ENCODE measurements at places on chromosomes 11 and 22.

GRCh38 chr11:92477686-92478085, 253.1 kb downstream of the FAT3 start:
- no peak for DNase-seq

GRCh38 chr22:49413146-49413545, 414.5 kb downstream of the BRD1 start:
- no peak for DNase-seq

DNA sequence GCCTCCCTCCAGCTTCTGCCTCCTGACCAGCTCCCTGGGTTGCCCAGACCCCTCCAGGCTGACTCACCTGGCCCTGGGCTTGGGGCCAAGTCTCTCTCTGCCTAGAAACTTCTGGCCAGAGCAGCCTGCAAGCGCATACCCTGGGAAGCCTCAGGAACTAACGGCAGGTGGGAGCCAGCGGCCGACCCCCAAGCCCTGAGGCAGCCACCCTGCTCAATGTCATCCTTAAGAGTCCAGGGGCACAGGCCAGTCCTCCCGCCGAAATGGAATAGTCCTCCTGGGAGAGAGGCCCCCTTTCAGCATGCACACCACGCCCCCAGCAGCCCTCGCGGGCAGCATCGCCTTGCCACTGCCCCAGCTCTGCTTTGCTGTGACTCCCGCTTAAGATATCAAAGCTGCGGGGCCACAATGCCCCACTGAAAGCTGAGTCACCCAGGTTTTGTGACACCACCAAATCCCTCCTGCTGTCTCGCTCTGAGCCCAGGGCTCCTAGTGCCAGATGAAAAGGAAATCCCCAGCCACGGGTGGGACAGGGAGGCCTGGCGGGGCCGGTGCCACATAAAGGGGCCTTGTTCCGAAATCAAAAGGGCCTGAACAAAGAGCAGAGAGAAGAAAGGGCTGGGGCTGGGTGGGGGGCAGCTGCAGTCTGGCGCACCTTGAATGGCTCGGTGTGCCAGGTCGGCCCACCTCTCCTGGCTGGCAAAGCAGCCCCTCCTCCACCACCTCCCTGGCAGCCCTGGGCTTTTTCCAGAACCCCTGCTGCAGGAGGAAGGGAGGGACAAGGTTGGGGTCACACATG, 21.4 kb upstream of the FGF3 start:
- DNase-seq = no peak

DNA sequence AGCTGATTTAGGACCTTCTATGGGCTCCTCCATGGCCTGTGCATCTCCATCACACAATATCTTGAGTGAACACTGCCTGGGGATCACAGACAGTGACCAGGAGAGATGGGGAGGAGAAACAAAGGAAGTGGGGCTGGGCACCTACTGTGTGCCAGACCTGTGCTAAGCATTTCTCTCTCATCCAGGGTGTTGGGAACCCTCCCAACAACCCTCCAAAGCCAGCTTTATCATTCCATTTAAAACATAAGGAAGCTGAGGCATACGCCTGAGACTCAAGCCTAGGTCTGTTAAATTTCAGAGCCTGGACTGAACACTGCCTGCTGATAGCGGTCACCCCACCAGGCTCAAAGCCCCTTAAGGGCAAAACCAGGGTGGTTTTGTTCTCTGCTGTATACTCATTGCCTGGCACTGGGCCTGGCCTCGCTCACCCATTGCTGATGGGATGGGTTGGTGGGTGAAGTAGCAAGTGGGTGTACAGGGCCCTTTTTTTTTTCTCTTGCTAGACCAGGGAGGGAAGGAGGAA, 130.1 kb downstream of the MN1 start:
- no peak for DNase-seq

- peak; percentile 63 for DNase-seq
Measured at GRCh38 chr11:86116386-86116726, 47.5 kb upstream of the PICALM start.

GRCh38 chr11:60919320-60919719, 4.9 kb upstream of the TMEM132A start:
- DNase-seq = no peak

DNA sequence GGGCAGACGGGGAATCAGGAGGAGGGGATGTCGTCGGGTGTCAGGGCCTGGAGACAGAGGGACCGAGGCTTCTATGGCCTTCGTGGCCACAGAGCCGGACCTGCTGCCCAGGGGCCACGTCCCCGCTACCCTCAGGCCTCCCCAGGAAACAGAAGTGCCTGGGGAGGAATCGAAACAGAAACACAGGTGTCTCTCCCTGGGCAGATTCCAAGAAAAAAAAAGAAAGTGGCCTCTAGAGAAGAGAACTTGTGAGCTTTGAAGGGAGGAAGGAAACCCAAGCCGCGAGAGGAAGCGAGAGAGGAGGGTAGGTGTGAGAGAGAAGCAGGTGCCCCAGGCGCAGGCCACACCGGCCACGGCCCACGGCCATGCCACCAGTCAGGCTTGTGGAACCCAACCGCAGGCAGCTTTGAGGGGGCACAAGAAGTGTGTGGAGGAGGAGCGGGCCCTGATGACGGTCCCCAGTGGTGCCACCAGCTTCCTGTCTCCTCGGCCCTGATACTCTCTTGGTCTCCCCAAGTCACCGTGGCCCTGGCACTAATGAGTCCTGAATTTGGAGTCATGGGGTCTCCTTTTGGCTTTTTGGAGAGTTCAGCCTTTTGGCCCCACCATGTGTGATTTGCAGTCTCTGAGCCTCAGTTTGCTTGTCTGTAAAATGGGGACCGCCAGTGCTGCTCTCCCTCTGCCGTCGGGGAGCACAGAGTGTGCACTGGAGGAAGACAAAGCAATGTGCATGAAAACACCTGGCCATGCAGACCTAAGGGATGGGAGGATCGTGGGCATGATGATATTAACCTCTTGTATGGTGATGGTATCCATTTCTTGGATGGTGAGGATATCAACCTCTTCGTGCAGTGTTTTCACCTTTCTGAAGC, 25.2 kb downstream of the LIF start:
- DNase-seq = peak; percentile 73

GRCh38 chr11:75576499-75576918, 14.5 kb downstream of the SERPINH1 start:
- no peak for DNase-seq

DNA sequence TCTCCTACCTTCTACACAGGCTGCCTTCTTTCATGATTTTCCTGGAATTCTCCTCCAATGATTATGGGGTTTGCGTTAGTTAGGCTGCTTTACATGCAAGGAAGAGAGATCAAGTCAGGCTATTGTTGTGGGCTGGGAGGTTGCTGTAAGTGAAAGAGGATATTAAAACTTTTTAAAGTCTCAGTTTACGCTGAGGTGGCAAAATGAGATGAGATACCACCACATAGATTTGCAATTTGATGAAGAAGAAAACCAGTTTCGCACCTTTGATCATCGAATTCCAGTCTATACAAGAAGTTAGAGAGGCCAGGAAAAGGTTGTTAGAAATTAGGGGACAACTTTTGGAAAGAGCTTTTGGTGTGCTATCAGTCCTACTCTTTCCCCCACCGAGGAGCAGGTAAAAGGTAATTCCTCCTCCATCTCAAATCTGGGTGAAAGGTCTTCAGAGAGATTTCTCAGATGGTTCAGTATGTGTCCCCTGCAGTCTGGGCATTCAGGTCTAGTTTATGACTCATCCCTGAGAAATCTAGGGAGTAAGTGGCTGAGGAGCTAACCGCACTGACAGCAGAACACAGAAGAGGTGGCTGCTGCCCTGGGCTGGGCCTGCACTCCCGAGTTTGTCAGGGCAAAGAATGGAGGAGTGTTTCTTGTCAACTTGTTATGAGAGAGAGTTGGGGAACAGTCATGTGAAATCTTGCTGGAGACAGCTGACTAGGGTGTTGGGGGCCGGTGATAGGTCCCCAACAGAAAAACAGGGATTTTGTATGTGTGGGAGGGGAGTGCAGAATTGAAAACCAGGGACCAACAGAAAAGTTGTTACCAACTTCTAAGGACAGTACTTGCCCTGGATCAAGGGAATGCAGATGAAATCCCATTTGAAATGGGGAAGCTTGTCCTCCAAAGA, 34.7 kb downstream of the CCDC83 start:
- DNase-seq = no peak

DNA sequence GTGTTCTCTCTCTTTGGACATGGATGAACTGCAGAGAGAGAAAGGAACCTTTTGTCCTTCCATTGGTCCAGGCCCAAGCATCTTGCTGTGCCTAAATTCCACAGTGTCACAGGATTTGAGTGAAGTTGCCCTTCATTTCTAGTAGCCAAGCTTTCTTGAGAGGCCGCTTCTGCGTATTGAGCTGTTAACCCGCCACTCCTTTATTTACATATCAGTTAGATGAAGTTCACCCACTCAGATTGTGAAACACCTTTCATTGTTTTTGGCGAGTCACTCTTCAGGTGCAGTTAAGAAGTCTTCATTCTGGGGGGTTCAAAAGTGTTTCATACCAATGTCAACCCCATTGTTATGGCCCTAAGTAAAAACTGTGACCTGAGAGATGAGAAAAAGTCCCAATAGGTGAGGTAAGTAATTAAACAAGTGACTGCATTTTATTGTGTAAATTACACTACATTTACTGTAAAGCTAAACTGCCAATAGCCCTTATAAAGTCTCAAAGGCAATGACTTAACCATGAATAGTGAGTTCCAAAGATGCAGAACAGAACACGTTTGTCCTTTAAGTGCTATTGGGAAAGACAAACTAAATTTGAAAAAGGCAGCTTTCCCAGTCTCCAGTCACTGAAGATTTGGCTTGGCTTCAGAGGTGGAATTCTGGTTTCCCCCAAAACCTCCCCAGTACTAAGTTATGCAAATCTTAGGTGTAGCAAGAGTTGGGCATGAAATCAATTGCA, 61.0 kb downstream of the APIP start:
- DNase-seq = no peak

- DNase-seq = peak; percentile 61
Measured at GRCh38 chr11:65899356-65900124, 648 bp downstream of the FOSL1 start.

- DNase-seq = no peak
Measured at GRCh38 chr11:33043221-33043830, 4.0 kb downstream of the TCP11L1 start.

DNA sequence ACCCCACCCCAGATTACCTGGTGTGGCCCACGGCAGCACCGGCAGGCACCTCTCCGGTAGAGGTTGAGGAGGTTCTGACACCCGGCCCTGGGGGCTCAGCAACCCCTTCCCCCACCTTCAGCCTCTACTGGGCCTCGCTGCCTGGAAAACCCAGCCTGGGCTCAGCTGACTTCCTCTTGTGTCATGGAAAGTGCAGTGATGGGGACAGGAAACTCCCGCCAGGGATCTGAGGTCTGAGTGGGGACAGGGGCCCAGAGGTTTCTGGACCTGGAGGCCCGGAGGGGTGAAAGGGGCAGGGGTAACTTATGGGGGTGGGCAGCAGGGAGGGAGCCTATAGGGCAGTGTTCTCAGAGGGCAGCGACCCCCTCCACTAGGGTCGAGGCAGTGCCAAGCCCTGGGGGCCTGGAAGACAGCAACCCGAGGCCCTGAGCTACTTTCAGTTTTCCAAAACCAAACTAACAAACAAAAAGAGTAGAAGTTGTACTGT, 10.0 kb upstream of the CD5 start:
- no peak for DNase-seq

- no peak for DNase-seq
Measured at GRCh38 chr11:235180-235579, 962 bp downstream of the SIRT3 start.

DNA sequence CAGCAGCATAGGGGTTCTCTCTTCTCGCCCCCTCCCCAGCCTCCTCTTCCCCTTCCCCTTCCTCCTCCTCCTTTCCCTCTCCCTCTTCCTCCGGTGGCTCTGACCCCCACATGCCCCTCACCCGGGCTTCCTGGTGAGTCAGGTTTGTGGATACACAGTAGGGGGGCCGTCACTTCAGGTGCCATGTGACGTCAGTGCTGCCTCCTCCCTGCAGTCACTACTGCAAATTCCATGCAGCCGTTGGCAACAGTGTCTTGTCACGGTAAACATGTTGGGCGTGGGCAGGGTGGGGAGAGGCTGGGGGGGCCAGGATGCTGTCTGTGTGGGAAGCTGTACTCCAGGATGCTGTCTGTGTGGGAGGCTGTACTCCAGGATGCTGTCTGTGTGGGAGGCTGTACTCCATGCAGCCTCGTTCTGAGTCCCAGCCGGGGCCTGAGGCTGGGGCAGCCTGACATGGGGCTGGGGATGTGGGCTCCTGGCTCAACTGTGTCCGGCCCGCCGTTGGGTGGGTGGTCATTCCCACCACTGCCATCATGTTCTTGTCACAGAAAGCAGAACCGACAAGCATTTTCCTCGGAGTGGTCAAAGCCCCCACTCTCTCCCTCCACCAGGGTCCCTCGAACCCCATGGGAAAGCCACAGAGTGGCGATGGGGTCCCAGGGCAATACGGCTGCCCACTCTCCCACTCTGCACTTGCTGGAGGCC, 2.4 kb upstream of the MUC2 start:
- DNase-seq = no peak

DNA sequence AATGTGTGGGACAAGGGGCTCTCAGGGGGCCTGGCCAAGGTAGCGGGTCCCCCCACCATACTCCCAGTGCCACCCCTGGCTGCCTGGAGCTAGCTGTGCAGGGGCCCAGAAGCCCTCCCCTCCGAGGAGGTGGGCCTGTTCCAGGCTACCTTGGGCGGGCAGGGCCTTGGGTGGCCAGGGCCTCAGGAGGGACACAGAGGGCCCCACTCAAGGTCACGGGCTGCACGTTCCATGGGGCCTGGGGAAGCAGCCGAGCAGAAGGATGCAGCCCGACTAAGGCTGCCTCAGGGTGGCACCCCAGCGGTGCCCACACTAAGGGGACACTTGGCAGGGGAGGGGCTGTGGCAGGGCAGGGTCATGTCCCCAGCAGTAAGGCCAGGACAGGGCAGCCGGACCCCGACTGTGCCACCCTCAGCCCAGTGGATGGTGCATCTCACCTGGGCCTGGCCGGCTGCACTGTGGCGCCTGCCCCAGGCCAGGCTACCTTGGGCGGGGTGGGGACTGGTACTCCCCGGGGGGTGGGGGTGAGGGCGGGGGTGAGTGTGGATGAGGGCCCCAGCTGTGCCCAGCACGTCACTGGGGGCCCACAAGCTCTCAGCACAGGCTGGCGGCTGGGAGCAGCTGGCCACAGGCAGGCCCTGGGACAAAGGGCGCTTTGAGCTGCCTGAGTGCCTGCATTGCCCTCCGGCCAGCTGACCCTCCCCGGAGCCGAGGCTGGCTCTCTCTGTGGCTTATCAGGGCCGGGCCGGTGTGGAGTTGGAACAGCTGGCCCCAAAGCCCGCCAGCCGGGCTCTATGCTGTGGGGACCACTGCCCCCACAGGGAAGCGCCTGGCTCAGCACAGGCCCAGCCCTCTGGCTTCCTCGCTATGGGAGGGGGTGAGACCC, 117.1 kb downstream of the KCNQ1 start:
- DNase-seq = no peak

GRCh38 chr22:50185375-50186087, at the start of gene TRABD:
TRABD (plus strand) TSS chr22:50185913; CDS start chr22:50193061, 7,148 bp downstream.
- DNase-seq = peak; percentile 89

- no peak for DNase-seq
Measured at GRCh38 chr22:41898645-41899044, 16.2 kb downstream of the SHISA8 start.

DNA sequence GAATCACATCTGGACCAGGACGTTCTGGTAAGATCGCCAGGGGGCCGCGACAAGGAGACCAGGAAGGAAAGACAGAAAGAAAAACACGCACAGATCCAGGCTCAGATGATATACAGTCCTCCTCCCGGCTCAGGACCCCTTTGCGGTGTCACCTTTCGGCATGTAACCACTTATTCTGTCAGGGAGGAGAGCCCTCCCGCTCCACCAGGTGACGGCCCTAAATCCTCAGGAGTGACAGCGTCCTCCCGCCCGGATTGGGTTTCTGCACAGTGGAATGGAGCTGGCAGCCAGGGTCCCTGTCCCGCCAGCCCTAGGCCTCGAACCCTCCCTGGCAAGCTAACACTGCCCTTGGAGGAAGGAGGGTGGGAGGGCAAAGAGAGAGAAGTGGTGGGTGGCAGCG, 24.3 kb upstream of the KCNQ1OT1 start:
- DNase-seq = no peak

GRCh38 chr11:46102843-46103242, 18.4 kb downstream of the PHF21A start:
- no peak for DNase-seq

Measured in CD4-positive, alpha-beta T cell treated with Interleukin-2 at 100 ng/mL for 4 hours (primary cell).